T47D (cell line): ENCODE measurements at places on chromosomes 5 and 9.

- DNase-seq, result no peak
Observed at GRCh38 chr9:98087420-98088354, 31.2 kb downstream of the NANS start.

GRCh38 chr5:174294891-174295620 lies 249.6 kb downstream of the NSG2 start:
- DNase-seq, result no peak

DNA sequence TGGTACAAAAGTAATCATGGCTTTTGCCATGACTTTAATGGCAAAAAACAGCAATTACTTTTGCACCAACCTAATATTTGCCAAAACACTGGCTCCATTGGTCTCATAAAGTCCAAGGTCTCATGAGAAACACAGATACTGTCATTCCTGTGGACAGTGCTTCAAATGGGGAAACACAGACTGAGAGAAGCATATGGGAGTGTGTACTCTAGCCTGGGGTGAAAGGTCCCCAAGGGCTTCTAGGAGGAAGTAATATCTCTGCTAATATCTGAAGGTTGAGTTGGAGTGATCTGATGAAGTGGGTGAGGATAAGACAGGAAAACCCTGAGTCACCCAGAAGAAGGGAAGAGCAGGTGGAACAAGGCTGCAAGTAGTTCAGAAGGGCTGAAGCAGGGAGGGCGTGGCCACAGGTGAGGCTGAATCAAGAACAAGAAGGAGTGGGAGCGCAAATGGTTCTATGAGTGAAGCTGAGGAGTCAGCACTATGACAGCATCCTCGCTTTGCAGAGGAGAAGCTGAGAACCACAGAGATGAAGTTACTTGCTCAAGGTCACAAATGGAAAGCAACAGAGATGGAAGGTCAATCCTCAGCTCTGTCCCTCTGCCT lies 164.1 kb downstream of the ASTN2 start:
- DNase-seq, result no peak

- DNase-seq, result peak; percentile 81
Observed at GRCh38 chr5:57432876-57433275, 49.7 kb downstream of the ACTBL2 start.

DNA sequence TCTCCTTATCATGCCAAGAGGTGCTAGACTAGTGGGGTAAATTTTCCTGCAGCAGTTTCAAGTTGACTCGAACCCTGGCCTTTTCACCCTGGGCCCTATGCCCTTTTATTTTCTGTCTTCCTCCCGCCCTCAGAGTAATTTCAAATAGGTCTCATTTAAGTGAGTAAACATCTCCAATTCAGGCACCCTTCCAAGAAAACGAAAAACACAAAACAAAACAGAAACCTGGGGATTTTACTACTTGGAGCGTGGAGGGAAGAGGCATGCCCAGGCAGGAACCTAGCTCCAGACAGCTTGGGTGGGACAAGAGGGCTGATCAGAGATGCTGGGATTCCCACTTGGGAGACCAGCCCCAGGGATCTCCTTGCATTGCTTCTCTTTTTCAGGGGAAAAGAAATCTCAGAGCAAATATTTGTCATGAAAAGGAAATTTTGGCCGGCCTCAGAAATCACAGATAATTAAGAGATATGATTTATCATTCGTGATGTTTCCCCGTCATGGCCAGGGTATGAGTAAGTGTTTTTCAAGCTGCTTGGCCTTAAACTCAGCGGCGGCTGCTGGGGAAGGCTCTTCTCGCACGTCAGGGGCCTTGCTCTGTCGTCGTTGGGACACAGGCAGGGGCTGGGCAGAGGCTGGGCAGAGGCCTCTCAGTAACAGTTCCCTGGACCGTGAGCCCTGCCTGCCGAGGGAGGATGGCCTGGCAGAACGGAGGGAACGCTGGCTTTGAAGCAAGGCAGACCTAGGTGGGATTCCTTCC lies 248.6 kb upstream of the KLF4 start:
- no peak for DNase-seq

GRCh38 chr5:139100825-139101224 lies 97.3 kb downstream of the SIL1 start:
- DNase-seq, result no peak

DNA sequence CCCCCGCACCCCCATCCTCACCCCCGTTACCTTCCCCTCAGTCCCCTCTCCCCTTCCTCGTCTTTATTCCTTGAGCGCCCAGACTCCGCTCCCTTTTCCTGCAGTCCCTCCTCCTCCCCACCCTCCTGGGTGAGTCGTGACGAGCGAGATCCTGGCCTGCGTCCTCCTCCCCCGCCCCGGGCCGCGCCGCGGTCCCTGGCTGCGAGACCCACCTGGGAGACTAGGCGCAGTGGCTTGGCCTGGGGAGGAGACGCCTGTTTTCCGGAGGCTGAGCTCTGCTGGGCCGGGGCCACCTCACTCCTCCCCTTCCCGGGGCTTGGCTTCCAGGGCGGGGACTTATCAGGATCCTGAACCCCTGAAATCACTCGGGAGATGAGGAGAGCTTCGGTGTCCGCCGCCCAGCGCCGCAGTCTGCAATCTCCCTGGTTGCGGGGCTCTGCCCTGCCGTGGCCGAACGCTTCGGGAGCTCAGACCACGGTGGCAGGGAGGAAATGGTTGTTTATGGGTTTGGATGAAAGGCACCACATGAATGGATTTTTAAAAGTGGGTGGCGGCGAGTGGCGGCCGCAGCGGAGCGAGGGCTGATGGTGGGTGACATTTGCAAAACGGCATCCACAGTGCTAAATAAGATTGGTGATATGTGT lies 984 bp downstream of the STXBP1 start:
- no peak for DNase-seq

DNA sequence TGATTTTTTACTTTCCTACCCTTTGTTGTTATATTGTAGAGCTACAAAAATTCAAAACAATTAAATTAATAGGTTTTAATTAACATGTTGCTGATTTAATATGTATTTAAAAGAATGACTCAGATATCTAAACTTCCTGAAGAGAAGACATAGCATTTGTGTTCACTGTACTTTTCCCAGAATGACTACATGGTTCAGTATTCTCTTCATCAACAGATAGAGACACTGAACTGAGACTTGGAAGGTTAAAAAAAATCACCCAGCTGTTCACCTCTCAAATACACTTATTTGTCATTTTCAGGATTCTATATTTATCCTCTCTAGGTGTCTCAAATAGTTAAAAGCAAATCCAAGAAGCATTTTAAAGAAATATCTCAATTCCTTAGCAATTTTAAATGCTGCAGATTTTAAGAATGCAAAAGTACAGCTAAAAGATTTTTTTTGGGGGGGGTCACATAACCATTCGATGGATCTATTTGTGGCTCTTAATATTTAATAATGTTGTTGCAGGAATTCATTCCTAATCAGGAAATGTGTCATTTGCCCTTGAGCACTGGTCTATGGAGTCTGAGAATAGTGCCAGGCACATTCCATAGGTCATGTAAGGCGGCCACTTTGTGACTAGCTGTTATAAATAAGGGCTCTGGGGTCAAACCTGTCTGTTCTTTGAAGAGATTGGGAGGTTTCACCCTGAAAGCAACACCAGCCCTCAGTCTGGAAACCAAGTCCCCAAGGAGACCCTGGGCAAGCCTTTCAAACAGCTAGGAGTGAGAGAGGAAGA lies 463.1 kb downstream of the NR2F1-AS1 start:
- no peak for DNase-seq

DNA sequence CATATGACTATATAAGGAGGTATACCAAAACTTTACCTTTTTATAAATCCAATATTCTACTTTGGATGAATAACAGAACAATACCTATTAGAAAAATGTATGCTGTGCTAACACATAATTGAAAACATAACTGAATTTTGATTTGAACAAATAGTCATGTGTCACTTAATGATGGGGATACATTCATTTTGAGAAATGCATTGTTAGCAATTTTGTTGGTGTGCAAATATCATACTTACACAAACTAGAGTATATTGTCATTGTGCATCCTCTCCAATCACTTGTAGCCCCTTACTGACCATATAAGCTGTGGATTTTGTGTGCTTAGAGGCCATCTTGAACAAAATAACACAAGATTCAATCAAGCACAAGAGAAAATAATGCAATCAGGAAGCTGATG lies 72.3 kb upstream of the SLCO4C1 start:
- no peak for DNase-seq

GRCh38 chr9:87875831-87876545 lies 6.7 kb upstream of the SPATA31E1 start:
- DNase-seq, result no peak

GRCh38 chr5:122404018-122404417 lies 92.0 kb downstream of the SNCAIP start:
- DNase-seq, result no peak

GRCh38 chr5:143445776-143446175 lies 42.3 kb upstream of the NR3C1 start:
- DNase-seq, result no peak

- DNase-seq, result no peak
Observed at GRCh38 chr5:97417986-97418385, 234.9 kb upstream of the RIOK2 start.

GRCh38 chr5:67897980-67898379 lies 317.6 kb upstream of the PIK3R1 start:
- no peak for DNase-seq

DNA sequence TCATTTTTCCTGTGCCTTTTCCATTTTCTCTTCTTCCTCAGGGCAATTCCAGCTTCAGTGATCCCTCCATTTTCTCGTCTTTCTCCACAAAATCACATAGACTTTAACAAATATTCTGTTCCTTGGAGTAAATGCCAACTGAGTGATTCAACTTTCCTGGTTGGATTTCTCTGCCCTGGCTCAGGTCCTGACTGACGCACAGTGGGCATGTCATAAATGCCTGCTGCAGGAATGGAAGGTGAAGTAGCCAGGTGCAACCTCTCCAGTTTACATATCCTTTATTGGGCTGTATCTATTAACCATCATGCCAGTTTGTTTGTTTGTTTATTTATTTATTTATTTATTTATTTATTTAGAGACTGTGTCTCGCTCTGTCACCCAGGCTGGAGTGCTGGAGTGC lies 95.1 kb downstream of the MEF2C start:
- DNase-seq, result no peak

DNA sequence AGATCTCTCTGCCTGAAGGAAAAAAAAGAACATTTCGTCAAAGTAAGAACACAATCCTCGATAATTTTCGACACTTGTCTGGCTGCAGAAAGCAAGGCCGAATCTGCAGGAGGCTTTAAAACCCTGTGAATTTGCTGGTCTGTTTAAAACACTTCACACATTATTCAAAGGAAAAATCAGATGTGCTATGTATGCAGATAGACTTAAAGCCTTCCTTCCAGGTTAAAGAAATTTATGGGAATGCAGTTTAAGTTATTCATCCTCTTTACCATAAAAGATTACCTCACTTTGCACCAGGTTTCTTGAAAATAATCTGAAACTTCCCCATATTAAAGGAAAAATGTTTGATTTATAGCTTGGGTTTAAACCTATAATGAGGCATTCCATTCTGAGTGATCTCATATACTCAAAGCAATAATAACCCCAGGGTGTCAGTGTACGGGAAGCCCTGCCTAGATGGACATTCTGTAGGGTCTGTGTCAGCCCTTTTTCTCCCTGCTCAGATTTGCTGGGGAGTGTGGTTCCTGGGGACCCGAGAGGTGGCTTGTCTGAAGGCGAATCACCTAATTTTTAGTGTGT lies 323.5 kb upstream of the SLC24A2 start:
- no peak for DNase-seq

GRCh38 chr9:4212661-4213060 lies 87.2 kb downstream of the GLIS3 start:
- no peak for DNase-seq

DNA sequence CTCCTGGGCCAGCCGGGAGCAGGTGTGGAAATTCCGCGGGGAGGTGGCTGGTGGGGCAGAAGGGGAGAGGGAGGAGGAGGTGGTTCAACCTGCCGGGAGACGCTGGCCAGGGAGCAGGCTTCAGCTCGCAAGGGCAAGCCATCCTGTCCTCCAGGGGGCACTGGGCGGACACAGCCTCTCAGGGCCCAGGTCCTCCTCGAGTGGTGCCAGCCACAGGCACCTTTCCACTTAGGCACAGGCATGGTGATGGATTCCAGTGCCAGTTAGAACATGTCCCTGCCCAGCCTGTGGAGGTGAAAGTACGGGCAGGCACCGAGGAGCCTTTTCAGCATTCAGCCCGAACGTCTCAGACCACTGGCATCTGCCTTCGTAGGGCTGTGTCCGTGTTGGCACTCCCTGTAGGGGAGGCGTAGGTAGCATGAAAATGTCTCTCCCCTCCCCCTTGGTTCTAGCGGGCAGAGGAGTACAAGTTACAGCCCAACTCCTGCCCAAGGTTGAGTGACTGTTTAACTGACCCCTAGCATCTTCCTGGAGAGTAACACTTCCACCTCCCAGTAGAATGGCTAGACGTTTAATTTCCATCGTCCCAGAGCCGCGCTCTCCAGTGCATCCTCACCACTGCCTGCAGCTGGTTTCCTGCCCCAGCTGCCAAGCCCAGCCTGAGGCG lies 48.9 kb downstream of the DAB2IP start:
- peak; percentile 81 for DNase-seq

DNA sequence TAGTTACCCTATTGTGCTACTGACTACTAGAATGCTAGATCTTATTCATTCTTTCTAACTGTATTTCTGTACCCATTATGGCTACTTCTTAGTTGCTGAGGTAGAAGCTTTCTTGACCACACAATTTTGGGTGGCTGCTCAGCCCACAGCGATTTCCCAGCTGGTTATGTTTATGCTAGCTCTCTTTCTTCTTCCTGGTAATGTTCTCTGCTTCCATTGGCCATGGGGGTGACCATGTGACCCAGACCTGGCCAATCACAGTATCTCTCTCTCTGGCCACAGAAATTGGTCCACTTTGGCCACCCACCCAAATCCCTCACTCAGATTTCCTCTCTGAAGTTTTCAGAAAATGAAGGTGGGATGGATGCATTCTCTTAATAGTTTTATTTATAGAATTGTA lies 427.9 kb upstream of the CLINT1 start:
- DNase-seq, result no peak

GRCh38 chr5:77143998-77144836 lies 57.1 kb upstream of the ZBED3 start:
- peak; percentile 21 for DNase-seq

DNA sequence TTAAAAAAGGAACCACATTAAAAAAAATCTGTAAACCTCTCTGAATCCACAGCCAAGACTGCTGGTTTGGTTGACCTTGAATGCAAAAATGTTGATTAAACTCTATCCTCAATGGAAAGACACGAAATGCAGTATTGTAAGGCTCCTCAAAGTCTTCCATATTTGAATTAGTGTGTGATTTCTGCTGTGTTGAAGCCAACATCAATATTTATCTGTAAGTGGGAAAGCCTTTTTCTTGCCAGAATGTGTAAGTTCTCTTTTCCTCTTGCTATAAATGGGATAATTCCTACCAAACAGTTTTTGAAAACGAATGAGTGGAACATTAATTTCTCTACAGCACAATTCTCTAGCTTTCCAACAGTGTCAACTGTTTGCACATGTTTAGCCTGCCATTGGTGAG lies 422.1 kb upstream of the TNC start:
- DNase-seq, result no peak

DNA sequence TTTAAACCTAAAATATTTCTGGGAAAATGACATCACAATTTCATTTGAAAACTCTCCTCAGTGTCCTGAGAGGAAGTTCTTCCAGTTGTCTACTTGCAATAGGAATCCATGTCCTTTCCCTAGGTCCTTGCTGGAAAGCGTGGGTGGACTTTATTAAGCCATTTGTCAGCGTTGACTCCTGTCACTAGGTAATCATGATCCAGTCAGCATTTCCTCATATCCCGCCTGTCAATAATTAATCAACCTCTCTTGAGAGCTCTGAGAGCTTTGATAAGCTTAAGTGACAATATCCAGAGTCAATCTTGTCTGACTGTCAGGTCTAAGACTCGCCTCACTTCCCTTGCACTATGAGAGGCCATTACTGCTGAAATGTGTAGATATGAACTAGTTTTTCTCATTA lies 107.2 kb upstream of the SLIT3 start:
- no peak for DNase-seq
